ENCODE measurements at places on chromosomes 7 and 10.

GRCh38 chr10:1589257-1589656 lies 148.1 kb downstream of the ADARB2 start:
- no peak for DNase-seq

GRCh38 chr10:109957092-109957797 lies 33.9 kb upstream of the XPNPEP1 start:
- peak; percentile 39 for DNase-seq

DNA sequence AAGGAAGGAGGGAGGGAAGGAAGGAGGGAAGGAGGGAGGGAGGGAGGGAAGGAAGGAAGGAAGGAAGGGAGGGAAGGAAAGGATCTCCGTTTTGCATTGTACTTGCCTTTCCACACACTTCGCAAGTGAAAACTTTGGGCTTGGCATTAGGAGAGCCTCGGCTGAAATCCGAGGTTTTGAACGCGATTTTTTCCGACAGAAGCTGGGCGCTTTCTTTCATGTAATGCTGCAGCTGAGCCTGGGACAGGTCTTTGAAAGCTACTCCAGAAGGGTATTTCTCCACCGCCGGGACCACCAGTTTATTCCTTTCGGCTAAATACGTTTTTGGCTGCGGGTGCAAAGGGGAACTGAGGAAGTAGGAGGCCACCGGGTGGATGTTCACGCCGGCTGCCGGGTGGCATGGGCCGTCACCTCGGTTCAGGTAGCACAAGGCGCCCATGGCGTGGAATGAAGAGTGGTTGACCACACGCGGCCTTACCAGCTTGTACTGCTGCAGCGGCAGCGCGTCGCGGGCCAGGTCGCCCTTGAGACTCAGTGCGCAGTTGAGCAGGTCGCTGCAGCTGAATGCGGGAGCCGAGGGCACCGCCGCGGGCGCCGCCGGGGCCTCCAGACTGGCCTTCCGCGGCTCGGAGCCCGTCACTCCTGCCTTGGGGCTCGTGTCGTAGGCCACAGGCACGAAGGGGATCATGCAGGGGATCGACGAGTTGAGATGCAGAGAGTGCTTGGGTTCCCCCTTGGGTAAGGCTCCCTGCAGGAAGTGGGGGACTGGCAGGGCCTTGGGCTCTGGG lies 825 bp downstream of the FEZF1 start:
- peak; percentile 78 for DNase-seq

DNA sequence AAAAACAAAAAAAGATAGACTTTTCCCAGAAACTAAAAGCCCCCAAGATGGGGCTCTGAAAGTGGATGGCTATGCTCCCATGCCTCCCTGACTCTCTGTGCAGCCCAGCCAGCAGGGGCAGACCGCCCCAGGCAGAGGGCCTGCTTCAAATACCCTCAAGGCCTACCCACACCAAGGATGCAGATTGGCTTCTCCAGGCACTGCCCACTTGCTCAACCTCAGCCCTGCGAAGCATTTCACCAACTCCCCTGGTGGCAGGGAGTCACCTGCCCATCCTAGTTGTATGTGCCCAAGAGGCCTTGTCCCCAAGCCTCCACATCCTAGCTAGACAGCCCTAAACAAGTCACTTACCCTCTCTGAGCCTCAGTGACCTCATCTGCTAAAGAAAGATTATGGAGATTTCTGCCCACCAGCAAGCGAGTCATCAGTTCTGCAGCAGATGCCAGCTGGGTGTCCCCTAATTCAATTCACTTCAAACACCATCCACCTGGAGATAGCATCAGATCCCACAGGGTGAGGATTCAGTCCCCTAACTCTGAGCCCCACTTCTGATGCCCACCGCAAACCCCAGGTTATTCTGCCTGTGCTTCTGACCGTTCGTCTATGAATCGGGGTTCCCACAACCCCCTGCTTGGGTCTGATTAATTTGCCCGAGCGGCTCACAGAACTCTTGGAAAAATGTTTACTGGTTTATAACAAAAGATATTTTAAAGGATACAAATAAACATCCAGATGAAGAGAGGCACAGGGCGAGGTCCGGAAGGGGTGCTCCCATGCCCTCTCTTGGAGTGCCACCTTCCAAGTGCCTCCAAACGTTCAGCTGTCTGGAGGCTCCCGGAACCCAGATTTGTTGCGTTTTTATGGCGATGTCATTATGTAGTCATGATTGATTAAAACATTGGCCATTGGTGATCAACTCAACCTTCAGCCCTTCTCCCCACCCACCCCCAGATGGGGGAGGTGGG lies 18.6 kb upstream of the ZMIZ1 start:
- DNase-seq: no peak

- no peak for DNase-seq
Measured at GRCh38 chr10:88067737-88068136, 204.3 kb downstream of the PTEN start.

DNA sequence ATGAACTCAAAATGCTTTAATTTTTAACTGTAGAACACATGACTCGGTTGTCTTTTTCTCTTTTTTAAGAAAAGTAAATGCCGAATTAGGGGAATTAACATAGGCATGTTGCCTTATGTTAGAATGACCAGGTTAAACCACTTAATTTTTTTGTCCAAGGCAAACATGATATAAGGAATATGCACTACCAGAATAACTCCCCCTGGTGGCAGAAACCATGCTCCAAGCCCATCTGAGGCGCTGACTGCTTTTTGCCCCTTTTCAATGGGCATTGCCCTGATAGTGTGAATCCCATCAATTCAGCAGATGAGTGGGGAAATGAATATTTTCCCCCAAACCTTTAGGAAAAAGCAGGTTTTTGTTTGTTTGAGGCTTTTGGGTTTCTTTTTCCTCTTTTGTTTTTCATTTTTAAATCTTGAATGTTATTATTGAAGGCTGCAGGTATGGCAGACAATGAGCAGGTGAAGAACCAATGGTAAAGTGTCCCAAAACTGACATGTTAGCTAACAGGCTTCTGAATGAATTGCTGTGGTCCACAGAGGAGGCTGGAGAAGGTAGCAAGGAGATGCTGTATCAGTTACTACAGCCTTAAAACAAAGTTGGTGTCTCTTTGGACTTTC lies 284.3 kb downstream of the SORCS3 start:
- DNase-seq: no peak

GRCh38 chr10:59839576-59839975 lies 66.8 kb downstream of the CCDC6 start:
- no peak for DNase-seq

GRCh38 chr10:96275685-96276418 lies 4.5 kb upstream of the BLNK start:
- DNase-seq: no peak

GRCh38 chr10:54796881-54797280 lies 4.2 kb downstream of the PCDH15 start:
- no peak for DNase-seq

DNA sequence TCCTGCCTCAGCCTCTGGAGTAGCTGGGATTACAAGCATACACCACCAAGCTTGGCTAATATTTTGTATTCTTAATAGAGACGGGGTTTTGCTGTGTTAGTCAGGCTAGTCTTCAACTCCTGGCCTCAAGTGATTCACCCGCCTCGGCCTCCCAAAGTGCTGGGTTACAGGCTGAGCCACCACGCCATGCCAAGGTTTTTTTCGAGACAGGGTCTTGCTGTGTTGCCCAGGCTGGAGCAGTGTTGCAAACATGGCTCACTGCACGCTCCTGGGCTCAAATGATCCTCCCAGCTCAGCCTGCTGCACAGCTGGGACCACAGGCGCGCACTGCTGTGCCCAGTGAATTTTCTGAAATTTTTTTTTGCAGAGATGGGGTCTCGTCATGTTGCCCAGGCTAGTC lies 3.3 kb upstream of the SEC31B start:
- DNase-seq: no peak

DNA sequence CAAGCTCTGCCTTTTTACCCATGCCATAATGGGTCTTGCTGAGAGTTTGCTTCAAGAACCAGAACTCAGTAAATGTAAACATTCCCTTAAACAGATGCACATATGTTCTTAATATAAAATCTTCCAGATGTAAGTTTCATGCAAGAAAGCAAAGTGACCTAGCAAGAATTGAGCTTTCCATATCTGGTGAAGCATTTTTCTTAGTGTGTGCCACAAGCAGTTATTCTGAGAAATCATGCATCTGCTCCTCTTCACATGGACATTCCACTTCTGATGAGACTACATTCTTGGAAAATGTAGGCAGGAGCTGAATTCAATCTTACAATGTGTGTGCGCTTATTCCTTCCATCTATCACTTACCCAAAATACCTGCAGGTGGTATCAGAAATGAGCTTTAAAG lies 227.8 kb upstream of the LRRTM3 start:
- DNase-seq: no peak

GRCh38 chr10:77857272-77857671 lies 69.3 kb downstream of the DLG5 start:
- no peak for DNase-seq

DNA sequence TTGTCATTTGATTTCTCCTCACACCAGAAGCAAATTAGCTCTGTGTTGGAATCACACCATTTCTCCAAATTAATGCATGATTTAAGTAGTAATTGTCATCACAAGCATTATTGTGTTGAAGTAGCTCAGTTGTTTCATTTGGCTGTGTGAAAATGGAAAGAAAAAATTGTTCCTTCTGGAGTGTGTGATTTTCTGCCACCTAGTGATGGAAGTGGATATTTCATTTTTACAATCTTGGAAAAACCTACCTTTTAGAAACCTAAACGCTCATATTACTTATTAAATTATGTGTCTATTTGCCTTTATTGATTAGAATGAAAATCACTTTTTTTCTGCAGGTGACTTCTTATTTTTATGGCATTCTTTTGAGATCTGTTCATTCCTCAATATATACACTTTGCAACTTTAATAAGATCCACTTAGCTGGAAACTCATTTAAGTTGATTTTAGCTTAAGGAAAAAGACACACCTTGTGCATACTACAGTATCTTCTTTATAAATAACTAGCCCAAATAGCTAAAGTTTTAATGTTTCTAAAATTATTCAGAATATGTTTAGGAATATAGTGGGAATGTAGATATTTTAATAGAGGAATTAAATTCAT lies 50.0 kb downstream of the SRI start:
- DNase-seq: peak; percentile 18

DNA sequence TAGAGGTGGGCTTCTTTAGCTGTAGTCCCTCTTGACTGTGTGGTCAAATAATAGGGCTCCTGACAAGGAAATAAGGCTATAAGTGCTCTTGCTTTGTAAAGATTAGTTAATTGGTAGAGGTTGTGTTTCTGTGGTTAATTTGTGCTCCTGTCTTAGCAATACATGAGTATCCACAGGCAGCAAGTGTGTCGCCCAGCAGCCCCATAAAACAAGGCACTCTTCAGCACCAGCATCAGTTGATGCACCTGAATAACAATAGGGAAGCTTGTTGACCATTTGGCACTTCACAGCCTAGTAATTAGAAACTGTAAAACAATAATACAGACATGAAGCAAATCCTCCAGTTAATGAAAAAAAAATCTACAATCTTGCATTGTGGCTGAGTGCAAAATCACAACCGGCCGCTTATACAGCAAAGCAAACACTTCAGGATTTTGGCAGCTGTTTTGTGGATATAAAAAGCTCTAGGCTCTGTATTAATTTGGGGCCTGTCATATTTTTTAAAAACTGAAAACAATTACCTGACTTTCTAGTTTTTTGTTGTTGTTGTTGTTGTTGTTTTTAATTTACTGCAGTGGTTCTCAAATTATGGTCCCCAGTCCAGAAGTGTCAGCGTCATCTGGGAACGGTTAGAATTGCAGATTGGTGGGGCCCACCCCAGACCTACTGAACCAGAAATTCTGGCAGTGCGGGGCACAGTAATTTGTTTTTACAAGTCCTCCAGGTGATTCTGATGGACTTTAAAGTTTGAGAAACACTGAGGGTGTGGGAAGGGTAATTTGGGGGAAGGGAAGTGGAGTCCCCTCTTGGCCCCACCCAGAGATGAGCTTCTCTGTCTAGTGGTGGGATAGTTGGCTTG lies 56.8 kb downstream of the AUTS2 start:
- no peak for DNase-seq

GRCh38 chr7:121697731-121698316 lies 175.1 kb upstream of the PTPRZ1 start:
- DNase-seq: no peak

DNA sequence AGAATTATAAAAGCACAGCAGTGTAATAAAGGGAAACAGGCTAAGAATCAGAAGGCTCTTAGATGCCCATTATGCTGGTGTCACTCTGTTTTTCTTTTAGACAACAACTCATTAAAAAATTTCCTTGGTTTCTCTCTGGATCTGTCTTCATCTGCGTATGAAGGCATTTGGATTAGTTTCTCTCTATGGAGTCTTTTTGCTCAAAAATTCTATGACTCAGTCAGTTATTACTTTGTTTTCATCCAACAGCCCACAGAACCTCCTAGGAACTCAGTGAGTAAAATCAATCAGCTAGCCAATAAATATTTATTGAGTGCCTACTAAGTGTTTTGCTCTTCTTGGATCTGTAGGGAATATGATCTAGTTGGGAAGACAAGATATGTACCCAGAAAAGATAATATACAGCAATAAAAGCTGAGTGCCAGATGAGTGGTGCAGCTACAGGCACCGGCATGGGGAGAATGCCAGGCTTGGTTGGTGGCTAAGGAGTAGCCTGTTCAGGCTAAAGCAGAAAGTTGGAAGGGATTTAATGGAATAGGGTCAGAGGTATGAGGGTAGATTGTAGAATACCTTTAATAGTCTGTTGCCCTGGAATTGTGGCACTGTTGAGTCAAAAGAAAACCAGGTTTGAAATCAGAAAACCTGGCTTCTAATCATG lies 156.2 kb downstream of the LRRC4 start:
- DNase-seq: no peak

DNA sequence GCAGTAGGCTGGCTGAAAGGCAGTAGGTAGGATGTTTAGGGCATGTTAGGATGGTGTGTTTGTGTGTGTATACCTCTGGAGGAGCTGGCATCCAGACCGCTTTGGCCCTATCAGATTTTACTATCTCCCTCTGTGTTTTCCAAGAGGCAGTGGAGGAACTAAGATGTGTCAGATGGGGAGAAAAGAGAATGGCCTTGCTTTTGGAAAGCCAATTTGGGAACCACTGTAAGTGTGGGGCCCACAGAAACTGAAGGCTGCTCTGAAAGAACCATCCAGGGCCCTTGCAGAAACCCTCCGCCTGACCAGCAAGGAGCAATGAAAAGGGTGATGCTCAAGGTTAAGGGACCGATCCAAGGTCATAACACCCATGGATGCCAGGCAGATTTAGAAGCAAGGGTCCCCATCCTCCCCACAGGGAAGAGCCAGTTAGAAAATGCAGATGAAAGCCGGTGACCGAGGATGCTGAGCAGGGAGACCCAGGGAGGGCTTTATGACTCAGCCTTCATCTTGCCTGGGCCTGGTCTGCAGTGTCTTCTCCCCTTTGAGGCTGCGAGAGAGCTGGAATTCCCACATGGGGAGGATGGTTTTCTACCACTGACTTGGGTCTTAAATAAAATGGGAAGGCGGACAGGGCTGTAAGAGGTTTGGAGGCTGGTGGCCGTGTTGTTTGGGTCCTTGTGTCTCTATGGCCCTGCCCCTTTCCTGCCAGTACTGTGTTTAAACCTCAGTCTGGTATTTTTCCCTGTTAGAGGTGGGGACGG lies 275.8 kb downstream of the LRMDA start:
- peak; percentile 36 for DNase-seq

DNA sequence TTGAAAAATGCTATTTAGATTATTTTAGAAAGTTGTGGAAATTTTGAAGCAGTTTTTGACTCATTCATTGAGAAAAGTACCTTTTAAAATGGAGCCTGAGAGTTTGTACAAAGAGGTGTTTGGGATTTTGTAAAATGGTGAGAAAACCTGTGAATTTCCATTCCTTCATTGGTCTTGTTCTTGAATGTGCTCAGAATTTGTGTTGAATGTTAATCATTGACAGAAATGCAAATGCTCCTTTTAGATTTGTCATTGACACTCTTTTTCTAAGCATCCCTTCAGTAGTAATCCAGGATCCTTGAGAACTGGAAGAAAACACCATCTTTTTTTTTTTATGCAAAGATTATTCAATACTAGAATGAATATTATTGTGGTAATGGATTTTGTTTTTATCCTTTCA lies 74.8 kb downstream of the LCOR start:
- no peak for DNase-seq

Data from right kidney (tissue), 9 donors.